Stimulated activated CD8-positive, alpha-beta memory T cell treated with anti-CD3 and anti-CD28 coated beads, Interleukin-15, amount 100 ng/mL, for 4 hours (primary cell): ENCODE measurements at places on chromosomes 11 and 22.

GRCh38 chr11:10460611-10461275, 5.7 kb downstream of the AMPD3 start:
- no peak for DNase-seq

DNA sequence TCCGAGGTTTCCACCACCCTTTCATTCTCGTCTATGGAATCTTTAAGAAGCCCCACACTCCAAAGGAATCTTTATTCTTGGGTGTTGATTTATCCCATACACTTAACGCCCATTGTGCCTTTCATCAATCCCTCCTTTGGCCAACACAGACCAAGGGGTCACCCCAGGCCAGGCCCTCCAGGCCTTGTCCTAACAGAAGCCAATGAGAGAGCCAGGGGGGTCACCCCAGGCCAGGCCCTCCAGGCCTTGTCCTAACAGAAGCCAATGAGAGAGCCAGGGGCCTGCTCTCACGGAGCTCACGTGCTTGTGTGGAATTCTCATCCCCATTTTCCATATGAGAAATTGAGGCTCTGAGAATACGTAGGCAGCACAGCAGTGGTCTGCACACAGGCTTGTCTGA, 47.9 kb upstream of the TIMP3 start:
- DNase-seq = no peak

DNA sequence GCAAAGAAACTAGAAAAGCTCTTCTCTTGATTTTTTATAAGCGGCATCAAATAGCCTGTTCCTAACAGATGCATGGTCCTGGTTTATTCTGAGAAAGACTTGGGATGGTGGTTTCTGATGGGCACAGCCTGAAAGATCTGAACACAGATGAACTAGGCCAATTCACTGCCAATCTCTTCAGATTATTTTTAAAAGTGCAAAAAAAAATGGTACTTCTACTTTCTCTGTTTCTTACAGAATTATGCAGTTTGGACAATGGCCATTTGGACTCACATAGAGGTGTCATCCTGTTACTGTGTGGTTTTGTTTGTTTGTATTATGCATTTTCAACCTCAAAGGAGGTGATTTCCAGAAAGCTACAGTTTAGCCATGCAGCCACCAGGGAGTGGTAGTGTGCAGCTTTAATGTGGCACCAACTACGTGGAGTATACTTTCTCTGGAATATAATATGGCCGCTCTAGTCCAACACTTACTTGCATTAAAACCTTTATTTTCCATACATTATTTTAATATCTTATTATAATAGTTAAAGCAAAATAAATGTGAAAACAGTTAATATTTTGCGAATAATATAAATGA, 469.8 kb upstream of the KIRREL3 start:
- DNase-seq = no peak

- DNase-seq = no peak
Observed at GRCh38 chr11:11442791-11443190, 89.7 kb upstream of the CSNK2A3 start.

DNA sequence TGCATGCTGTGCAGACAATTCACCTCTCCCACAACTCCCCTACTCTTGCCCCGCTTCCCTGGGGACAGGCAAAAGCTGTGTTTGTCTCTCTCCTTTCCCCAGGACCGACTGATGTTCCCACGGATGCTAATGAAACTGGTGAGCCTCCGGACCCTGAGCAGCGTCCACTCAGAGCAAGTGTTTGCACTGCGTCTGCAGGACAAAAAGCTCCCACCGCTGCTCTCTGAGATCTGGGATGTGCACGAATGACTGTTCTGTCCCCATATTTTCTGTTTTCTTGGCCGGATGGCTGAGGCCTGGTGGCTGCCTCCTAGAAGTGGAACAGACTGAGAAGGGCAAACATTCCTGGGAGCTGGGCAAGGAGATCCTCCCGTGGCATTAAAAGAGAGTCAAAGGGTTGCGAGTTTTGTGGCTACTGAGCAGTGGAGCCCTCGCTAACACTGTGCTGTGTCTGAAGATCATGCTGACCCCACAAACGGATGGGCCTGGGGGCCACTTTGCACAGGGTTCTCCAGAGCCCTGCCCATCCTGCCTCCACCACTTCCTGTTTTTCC, 1.4 kb upstream of the MADD start:
- no peak for DNase-seq

DNA sequence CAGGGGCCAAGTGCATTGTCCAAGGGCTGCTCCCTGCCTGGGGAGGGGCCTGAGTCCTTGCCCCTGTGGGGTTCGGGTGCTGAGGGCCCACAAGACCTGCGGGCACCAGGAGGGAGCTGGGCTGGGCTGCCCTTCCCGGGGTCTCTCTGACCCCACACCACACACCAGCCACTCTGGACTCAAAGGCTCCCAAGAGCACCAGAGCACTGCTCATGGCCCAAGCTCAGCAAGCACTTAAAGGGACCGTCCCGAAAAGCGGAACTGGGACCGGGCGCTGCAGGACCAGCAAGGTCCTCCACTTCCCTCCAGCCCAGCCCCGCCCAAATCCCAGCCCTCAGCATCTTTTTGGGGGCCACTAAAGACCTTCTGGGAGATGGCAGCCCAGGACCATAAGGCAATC, 5.3 kb downstream of the LSP1 start:
- DNase-seq = no peak

DNA sequence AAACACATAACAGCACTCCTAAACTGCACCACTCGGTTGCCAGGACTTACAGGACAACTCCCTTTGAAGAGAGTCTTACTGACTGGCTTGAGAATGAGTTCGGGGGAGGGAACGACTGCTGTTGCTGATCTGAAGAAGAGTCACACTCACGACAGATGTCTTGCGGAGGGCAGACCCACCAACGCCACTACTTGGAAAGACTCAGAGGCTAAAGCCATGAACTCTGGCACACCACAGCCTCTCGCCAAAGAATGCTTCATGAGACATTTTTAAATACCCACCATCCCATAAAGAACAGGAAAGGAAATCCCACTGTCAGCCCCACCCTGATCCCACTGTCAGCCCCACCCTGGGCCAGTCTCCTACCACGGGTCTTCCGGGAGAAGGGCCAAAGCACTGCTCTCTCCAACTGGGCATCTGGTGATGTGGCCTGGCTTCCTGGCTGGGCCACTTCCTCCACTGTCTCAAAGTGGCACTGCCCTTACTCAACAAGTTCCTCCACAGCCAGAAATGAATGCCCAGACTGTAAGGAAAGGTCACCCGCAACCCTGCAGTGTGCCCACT, 73.6 kb downstream of the MICAL3 start:
- DNase-seq = no peak

DNA sequence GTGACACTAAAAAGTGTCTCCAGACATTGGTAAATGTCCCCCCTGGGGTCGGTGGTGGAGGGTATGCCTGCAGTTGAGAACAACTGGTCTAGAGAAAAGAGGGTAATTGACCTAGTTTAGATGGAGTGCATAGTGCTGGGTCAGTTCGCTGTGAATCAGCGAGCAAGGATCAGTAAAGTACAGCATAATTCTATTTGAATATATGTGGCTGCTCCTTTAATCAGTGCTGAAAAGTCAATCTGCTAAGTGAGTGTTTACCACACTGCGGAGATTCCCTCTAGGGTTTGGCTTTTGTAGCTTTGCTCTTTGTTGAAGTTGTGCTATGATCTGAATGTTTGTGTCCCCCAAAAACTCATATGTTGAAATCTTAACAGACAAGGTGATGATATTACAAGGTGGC, 15.0 kb downstream of the CAVIN3 start:
- no peak for DNase-seq

DNA sequence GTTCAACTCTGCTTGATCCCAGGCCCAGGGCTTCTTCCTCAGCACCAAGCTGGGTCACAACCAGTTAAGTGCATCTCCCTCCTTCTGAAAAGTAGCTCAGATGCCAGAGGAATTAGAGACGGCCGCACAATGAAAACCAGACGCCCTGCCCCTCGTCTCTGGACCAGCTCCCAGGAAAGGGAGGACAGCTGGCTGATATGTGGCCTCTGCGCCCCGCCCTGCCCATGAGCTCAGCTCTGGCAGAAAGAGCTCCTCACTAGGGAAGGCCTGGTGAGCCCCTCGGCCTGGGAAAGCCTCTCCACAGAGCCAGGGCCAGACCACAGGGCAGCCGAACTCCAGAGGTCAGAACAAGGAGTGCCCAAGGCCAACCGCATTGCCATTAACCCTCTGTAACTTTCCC, 18.1 kb upstream of the SCGB1A1 start:
- no peak for DNase-seq

DNA sequence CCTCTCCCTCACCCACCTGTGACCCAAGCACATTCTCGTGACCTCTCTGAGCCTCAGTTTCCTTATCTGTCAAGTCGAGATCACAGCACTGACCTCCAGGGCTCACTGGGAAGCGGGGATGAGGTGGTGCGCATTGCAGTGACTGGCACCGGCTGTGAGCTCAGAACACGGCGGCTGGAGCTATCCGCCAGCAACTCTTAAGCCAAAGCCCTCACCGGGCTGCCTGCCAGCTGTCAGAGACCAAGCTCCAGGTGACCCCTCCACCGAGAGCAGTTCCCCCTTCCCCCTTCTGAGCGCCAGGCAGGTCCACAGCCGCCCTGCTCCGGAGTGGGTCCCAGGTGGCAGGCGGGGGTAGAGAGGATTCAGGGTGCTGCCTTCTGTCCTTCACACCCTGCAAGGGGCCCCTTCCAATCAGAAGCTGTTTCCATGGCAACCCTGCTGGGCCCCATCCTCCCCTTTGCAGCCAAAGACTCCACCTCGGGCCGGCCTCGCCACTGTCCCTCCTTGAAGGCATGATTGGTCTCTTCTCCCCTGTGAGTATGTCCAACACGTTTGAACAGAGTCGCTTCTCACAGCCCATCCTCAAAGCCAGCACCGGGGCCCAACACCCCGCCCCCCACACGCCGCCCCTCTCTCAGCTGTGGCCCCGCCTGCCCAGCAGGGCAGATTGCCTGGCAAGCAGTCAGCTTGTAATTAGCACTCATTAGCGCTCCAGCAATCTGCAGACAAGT, 98.7 kb downstream of the WNT7B start:
- DNase-seq = no peak

- DNase-seq = no peak
Observed at GRCh38 chr11:97905101-97905500, 1115.6 kb upstream of the CNTN5 start.

DNA sequence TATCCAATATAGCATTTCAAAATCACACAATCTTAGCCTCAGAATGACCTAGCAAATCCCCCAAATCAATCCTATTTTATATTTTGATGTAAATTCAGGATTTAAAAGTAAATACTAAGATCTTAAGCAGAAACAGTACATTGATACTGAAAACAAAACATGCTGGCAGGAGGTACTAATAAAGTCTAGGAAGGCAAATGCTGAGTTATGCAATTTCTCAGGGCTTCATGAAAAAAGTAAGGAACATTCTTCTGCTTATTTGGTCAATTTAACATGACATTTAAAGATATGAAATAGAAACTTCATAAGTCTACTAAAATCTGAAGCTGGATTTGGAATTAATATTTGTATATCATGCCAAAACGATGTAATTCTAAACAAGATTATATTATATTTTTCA, 153.3 kb downstream of the SWAP70 start:
- DNase-seq = no peak

DNA sequence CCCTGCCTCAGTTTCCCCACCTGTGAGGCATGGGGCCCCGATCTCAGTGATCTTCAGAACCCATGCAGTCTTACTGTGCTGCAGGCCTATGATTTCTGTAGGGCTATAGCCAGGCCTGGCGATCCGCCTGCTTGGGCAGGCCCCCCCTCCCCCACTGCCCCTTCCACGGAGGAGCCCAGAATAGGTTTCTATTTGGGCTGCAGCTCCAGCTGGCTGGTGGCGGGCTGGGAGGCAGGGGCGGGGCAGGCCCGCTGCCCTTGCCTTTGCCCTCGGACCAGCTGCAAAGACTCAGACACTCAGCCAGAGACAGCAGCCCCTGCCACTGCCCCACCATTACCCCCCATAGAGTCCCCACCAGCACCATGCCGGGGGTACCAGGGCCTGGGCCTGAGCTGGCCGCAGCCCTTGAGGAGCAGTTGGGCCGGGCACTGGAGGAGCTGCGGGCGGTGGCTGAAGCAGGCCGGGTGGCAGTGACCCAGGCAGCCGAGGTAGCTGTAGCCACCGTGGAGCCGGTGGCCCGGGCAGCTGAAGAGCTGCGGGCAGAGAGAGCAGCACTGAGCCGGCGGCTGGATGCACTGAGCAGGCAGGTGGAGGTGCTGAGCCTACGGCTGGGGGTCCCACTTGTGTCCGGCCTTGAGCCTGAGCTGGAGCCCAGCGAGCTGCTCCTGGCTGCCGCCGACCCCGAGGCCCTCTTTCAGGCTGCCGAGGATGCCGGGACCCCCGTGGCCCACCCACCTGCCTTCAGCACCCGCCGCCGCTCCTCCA, 12.2 kb downstream of the SMTN start:
- DNase-seq = no peak

DNA sequence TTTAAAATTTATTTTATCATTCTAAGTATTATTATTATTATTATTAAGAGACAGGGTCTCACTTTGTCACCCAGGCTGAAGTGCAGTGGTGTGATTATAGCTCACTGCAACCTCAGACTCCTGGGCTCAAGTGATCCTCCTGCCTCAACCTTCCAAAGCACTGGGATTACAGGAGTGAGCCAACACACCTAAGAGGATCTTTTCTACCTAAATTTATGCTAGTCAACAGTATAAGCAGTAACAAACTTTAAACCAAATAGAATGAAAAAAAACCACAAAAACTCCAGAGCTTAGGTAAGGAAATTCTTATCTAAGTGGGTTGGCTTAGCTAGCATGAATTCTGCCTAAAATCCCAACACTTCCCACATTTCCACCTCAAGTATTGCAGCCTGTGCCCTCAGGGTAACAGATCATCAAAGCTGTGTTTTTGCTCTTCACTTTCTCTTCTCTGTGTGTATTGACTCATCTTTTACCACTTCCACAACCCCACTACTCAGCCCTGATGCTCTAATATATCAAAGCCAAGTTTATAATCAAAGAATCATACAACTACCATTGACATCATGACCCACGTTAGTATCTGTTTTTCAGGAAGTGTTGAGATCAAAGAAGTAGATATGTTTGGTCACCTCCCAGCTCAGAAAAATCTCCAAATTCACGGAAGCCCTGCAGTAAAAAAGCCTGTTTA, 93.7 kb upstream of the SPON1 start:
- DNase-seq = no peak

GRCh38 chr11:88167853-88168252, 7.4 kb downstream of the RAB38 start:
- no peak for DNase-seq

DNA sequence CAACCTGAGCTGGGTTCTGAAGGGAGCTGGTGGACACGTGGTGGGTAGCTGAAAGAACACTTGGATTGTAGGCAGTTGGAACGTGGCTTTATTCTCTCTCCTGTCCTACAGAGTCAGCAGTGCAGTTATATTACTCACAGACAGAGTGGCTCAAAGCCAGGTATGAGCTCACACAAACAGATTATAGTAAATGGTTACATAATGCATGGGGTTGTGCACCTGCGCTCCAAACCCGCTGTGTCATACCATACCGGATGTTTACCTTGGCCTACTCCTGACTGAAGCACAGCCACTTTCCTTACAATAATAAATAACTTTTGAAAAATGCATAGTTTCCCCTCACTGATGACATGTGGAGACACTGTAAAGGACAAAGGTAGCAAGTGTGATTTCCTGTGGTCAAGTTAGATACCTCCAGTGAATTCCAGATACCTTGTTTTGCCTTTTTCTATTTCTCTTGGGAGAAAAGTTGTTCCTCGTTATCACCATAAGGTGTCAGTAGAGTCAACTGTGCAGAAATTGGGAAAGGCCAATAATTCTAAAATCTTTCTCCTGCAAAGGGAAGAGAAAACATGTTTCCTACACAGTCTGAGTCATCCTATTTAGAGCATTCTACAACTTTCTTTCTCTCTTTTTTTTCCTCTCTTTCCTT, 13.5 kb downstream of the MS4A6A start:
- no peak for DNase-seq

- DNase-seq = no peak
Observed at GRCh38 chr11:115652496-115652895, 148.3 kb upstream of the CADM1 start.

GRCh38 chr11:63621071-63621470, 6.8 kb upstream of the PLAAT3 start:
- no peak for DNase-seq
